ENCODE measurements at places on chromosomes 2 and 18.

- no peak for DNase-seq
Observed at GRCh38 chr18:1013951-1014350, 109.3 kb downstream of the ADCYAP1 start.

DNA sequence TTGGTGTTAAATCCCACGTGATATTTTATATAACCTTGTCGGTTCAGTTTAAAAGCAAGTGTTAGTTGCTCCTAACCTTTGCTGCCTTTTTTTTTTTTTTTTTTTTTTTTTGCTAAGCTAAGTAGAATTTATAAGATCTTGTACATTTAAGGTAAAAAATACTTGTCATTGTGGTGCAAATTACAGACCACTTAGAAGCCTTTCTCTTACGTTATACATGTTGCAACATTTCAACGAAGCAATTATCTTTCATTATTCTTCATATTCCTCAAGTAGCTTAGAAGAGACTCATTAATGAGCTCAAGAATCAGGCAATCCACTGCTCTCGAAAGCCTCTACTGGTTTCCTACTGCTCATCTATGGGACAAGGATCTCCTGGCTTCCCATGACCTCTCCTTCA is 14.9 kb upstream of the IL1RL2 start:
- DNase-seq, result no peak

DNA sequence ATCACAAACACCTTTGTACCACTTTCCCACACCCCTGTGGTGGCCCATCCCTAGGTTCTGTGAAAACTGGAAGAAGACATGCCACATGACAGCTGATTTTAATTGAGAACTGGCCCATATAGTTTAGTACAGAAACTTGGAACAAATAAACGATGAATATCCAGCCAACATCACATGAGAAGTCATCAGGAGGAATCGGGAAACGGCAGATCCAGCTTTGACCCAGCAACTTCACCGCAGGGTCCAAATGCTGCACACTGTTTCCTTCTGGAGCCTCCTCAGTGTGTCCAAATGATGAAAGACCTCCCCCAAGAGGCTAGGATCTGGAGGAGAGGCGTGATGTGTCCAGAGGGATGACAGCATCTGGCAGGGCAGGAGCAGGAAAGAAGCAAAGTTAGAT is 75.5 kb downstream of the COPS8 start:
- no peak for DNase-seq

DNA sequence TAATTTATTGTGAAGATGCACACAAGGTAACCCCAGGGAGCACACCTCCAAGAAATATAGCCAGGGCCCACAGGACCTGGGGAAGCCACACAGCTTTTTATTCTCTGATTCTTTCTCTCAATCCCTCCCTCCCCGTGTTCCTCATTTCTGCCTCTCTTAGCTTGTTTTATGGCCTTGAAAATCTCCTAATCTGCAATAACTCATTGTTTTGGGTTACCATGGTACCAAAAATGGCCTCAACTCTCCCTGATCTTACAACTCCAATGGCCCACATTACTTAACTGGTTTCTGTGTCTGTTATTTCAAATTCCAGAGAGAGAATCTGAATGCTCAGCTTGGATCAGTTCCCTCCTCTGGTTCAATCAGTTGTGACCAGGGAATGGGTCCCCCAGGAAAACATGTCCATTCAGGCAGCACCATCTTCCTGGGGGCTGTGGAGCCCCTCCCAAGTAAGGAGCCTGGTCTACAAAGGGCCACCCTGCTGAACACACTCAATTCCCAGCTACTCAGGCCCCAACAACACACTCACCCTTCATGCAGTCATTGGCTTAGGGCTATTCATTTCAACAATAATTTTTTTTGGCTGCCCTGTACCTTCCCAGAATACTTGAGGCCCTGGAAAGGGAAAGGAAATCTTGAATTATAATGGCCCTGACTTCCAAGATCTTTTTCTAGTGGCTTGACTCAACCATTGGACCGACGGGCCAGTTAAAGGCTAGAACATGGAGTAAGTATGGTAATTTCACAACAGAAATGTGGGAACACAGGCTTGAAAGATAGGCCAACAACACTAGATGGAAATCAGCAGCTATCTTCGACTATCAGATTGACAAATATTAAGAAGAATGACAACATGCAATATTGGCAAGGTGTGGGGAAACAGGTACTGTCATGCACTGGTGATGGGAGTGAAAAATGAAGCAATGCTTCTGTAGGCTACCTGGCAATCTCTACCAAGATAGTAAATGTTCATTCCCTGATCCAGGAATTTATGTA is 41.6 kb upstream of the ST3GAL5 start:
- no peak for DNase-seq

DNA sequence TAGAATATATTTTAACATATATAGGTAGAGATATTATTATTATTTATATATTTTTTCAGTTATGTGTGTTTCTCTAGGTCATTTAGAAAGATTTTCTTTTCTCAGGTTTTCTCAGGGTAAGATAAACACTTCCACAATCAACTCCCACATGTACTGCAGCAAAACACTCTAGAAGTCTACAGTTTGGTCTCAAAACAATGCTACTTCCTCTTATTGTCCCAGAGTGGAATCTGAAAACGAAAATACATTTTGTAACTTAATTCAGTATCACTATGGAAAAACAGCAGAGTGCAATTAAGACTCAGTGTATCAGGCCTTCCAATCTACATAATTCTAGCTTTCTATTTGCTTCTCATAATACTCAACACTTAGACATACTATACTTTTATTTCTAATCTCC is 190.1 kb upstream of the SLC35G4 start:
- no peak for DNase-seq
